ENCODE measurements at places on chromosomes 1 and 21.

DNA sequence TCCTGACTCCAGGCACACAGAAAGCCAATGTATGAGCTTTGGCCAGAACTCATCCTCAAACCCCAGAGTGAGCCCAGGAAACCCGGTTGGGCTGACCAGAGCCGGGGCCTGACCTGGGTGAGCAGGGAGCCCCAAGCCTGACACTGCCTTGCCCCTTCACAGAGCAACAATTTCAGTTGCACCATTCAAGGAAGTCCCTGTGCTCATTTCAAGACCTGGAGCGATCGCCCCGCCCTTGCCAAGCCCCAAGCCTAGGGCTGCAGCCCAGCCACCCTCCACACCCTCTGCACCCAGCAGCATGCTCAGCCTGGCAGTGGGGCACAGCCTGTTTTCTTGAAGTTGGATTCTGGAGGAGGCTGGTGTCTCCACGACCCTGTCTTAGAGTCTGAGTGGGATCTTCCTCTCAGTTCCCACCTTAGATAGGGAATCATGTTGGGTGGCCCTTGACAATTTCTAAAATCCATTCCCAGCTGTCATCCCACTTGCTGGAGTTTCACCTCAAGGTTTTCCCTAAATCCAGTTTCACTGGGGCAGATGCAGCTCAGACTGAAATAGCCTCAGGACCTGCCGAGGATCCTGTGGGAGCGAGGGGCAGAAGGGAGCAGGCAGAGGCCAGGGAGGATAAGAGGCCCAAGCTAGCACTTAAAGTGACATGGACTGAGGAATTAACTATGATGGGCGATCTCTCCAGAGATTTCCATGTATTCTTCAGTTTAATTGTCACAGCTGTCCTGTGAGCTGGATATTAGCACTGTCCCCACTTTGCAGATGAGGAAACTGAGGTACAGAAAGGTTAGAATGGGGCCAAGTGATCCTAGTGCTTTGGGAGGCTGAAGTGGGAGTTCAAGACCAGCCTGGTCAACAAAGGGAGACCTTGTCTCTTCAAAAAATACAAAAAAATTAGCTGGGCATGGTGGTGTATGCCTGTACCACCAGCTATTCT, 2.5 kb downstream of the NBL1 start:
- DNase-seq, result no peak
- no peaks in the 10 kb centered on the region for H3K36me3 ChIP-seq
- H3K4me1 ChIP-seq, result peaks cover 10% of the 10 kb centered on the region
- H3K27ac ChIP-seq, result no peak overlapping the region
- H3K27me3 ChIP-seq, result peaks cover 70% of the 10 kb centered on the region
- no peak overlapping the region for H3K4me3 ChIP-seq

- no peak overlapping the region for H3K4me3 ChIP-seq
- no peaks in the 10 kb centered on the region for H3K4me1 ChIP-seq
- H3K27ac ChIP-seq, result peak overlapping the region; percentile 20
- no peaks in the 10 kb centered on the region for H3K27me3 ChIP-seq
- no peak for DNase-seq
Measured at GRCh38 chr1:80827666-80828065, 973.1 kb upstream of the ADGRL2 start.

- peaks cover 14% of the 10 kb centered on the region for H3K27me3 ChIP-seq
- no peaks in the 10 kb centered on the region for H3K36me3 ChIP-seq
- H3K4me3 ChIP-seq, result no peak overlapping the region
- no peak for DNase-seq
- peaks cover 26% of the 10 kb centered on the region for H3K4me1 ChIP-seq
Measured at GRCh38 chr1:182059936-182060335, 1.6 kb downstream of the ZNF648 start.

- H3K27me3 ChIP-seq, result no peaks in the 10 kb centered on the region
- H3K36me3 ChIP-seq, result no peaks in the 10 kb centered on the region
- H3K27ac ChIP-seq, result no peak overlapping the region
- DNase-seq, result no peak
- H3K4me3 ChIP-seq, result no peak overlapping the region
Measured at GRCh38 chr1:83060221-83060620, 938.7 kb downstream of the TTLL7 start.

DNA sequence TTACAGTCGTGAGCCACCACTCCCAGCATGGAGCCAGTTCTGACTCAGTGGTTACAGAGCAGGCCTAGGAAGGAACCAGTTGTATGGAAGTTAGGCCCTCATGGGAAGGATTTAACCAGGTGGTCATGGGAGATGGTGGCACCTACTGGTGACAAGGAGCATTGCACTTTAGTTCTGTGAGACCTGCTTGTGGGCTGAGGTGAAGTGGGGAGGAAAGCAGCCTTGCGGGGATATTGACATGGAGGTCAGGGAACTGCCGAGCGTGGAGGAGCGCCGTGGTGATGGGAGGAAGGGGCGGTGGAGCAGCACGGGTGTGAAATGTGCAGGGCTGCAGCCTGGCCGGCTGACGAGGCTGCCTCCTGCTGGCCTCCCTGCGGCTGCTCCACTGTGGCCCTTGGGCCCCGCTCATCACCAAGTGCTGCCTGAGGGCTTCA, 100.4 kb downstream of the GALNT2 start:
- H3K36me3 ChIP-seq, result peaks cover 18% of the 10 kb centered on the region
- H3K27me3 ChIP-seq, result peaks cover 3% of the 10 kb centered on the region
- H3K4me3 ChIP-seq, result no peak overlapping the region
- H3K27ac ChIP-seq, result no peak overlapping the region
- DNase-seq, result peak; percentile 15

DNA sequence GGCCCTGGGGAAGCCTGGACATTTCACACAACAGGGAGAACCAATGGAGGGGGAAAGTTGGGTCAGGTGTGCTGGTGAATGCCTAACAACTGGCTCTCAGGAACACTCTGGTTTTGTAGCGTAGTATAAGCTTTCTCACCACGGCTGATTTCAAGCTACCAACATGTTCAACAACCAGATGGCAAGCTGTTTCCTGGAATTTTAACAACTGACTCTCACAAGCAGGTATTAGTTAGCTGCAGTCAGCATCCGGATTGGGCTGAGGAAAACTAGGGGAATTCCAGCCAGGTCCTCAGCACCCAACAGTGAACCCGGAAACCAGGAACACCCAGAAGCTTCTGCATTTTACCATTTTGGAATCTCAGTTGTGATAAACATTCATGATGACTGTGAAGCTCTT, 162.3 kb upstream of the CAMK1G start:
- no peak overlapping the region for H3K27ac ChIP-seq
- H3K4me1 ChIP-seq, result peaks cover 66% of the 10 kb centered on the region
- H3K36me3 ChIP-seq, result no peaks in the 10 kb centered on the region
- H3K27me3 ChIP-seq, result peaks cover 4% of the 10 kb centered on the region
- no peak overlapping the region for H3K4me3 ChIP-seq
- DNase-seq, result no peak

DNA sequence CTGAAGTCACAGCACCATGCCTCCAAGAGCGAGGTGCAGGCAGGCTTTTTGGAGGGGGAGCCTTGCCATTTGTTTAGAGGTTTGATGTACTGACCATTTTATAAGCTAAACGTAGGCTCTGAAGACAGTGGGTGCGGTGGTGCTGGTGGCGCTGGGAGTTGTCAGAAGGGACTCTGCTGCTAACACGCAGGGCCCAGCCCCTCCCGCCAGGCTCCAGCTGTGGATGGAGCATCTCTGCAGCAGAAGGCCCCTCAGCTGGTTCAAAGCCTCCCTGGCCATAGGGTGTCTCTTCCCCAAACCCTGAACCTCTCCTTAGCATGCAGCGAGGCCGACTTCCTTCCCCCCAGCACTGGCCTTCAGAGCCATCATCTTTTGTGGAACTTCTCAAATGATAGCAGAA, 105.3 kb downstream of the AJAP1 start:
- H3K4me3 ChIP-seq, result no peak overlapping the region
- no peak for DNase-seq
- H3K27ac ChIP-seq, result no peak overlapping the region
- peaks cover 4% of the 10 kb centered on the region for H3K27me3 ChIP-seq

GRCh38 chr1:160097151-160097910, 1.1 kb downstream of the IGSF8 start:
- H3K27ac ChIP-seq, result no peak overlapping the region
- peak overlapping the region; percentile 91 for H3K4me3 ChIP-seq
- H3K4me1 ChIP-seq, result peaks cover 44% of the 10 kb centered on the region
- H3K36me3 ChIP-seq, result no peaks in the 10 kb centered on the region

GRCh38 chr21:15908187-15908586, 178.4 kb downstream of the USP25 start:
- H3K27ac ChIP-seq, result no peak overlapping the region
- peaks cover 11% of the 10 kb centered on the region for H3K36me3 ChIP-seq
- H3K27me3 ChIP-seq, result no peaks in the 10 kb centered on the region
- H3K4me3 ChIP-seq, result no peak overlapping the region
- no peak for DNase-seq
- H3K4me1 ChIP-seq, result no peaks in the 10 kb centered on the region

- no peak for DNase-seq
- no peak overlapping the region for H3K27ac ChIP-seq
- H3K4me1 ChIP-seq, result peaks cover 25% of the 10 kb centered on the region
- no peak overlapping the region for H3K4me3 ChIP-seq
- peaks cover 7% of the 10 kb centered on the region for H3K27me3 ChIP-seq
Measured at GRCh38 chr21:39630191-39630591, 17.5 kb downstream of the B3GALT5 start.

DNA sequence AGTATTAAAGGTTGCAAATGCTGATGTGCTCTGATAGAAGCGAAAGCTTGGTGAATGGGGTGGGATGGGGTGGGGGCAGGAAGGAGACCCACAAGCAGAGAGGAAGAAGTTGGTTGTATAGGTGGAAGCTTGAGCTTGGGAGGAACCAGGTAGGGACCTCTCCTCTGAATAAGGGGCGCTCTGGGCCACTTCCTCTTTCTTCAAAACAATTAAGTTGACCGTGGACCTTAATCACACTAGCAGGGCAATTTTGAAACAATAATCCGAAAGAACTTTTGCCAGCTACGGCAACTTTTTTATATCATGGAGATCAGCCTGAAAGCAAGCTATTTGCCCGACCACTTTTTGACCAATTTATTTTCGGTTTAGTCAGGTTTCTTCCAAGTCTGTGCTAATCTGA, 1.9 kb upstream of the DYRK1A start:
- peaks cover 5% of the 10 kb centered on the region for H3K36me3 ChIP-seq
- DNase-seq, result no peak
- peaks cover 3% of the 10 kb centered on the region for H3K27me3 ChIP-seq
- H3K27ac ChIP-seq, result no peak overlapping the region

DNA sequence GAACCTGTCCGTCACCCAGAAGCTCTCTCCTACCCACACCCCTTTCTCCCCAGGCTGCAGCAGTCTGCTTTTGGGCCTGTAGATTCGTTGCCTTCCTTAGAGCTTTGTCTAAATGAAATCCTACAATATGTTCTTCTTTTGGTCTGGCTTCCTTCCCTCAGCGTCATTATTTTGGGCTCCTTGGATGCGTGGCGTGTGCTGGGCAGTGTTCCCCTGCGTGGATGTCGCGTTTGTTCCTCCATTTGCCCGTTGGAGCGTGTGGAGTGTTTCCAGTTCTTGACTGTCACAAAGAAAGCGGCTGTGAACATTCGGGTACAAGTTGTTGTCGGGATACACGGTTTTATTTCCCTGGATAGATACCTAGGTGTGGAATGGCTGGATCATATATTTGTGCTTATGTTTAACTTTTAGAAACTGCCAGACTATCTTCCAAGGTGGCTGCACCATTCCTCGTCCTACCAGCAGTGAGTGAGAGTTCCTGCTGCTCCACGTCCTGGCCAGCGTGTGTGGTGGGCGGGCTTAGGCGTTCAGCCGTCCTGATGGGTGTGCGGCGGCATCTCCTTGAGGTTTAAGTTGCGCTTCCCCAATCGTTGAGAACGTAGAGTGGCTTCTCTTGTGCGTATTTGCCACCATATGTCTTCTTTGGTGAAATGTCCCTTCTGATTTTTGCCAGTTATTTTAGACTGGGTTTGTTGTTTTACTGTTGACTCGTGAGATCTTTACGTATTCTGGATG, 31.7 kb downstream of the SKI start:
- peak overlapping the region; percentile 89 for H3K27ac ChIP-seq
- H3K27me3 ChIP-seq, result no peaks in the 10 kb centered on the region
- H3K4me3 ChIP-seq, result no peak overlapping the region
- H3K36me3 ChIP-seq, result peaks cover 36% of the 10 kb centered on the region

GRCh38 chr1:53558739-53559315, 99.6 kb downstream of the DMRTB1 start:
- peaks cover 14% of the 10 kb centered on the region for H3K27me3 ChIP-seq
- no peaks in the 10 kb centered on the region for H3K36me3 ChIP-seq
- DNase-seq, result no peak
- no peak overlapping the region for H3K4me3 ChIP-seq

- peaks cover 7% of the 10 kb centered on the region for H3K36me3 ChIP-seq
- peaks cover 30% of the 10 kb centered on the region for H3K4me1 ChIP-seq
- no peak for DNase-seq
- H3K27me3 ChIP-seq, result peaks cover 3% of the 10 kb centered on the region
- H3K27ac ChIP-seq, result peak overlapping the region; percentile 75
- H3K4me3 ChIP-seq, result peak overlapping the region; percentile 90
Measured at GRCh38 chr1:16351456-16351993, 755 bp downstream of the FBXO42 start.
